ENCODE measurements at places on chromosomes 6 and 20.

DNA sequence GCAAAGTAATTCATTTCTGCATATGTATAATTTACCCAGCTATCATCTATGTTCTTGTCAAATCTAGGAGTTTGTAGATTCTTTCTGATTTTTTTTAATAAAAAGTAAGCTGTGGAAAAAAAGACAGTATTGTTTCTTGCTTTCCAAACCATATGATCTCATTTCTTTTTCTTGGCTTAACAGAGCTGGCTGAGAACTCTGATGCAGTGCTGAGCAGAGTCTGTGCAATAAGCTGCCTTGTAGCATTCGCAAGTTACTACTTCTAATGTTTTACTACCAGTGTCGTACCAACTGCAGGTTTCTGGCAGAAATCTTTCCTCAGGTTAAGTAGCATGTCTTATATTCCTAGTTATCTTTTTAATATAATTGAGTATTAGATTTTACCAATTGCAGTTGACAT is 15.6 kb downstream of the RRBP1 start:
- DNase-seq = no peak

DNA sequence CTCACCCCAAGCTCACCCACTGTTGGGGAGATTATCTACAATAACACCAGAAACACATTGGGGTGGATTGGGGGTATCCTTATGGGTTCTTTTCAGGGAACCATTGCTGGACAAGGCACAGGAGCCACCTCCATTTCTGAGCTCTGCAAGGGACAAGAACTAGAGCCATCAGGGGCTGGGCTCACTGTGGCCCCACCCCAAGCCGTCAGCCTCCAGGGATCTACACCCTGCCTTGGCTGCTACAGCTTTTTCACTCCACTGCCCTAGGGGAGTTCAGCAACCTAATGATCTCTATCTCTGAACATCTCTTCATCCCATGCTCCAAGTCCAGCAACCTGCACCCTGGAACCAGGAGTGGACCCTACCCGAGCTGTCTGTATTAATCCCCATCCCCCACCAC is 21.2 kb downstream of the MAVS start:
- no peak for DNase-seq

GRCh38 chr6:36339146-36339545 is 2.5 kb upstream of the BNIP5 start:
- no peak for DNase-seq

DNA sequence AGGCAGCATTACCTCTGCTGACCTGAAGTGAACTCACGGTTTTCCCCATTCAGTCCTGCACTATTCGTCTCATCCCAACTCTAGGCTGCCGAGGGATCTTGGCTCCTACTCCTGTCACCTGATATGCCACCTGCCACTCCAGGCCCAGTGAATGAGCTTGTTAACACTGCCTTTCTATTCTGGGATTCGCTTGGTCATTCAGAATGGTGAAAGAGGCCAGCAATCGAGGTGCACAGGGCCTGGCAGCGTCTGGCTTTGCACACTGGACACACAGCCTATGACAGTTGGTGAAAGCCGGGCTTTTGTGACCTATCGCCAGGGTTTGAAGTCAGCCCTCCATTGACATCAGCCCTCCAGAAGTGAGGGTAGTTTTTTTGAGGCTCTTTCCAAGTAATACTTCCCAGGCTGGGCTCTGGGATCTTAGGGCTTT is 59.3 kb upstream of the MYL9 start:
- DNase-seq = no peak

DNA sequence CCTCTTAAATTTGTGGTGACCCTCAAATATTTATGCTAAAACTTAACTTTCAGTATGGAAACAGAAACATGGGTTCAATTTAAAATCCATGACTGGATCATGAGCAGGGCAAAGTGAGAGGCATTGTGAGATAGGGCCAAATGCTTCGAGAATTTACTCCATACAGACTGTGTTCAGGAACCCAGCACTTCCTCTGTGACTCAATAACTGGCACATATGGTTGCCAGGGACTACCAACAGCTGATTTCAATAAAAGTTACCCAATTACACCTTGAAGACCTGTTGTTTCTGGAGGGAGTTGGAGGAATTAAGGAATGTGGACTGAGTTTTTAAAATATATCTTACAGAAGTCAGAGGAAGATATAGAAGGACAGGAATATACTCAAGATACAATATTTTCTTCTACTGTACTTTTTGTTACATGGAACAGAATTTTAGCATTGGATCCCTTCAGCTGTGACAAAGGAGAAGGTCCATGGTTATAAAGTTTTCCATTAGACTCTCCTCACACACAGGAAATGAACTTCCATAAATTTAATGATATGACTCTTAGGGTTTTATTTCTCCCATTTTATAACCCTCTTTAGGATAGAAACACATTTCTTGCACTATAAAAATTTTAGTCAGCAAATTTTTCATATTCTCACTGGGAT is 258.5 kb downstream of the KHDC1L start:
- peak; percentile 76 for DNase-seq

DNA sequence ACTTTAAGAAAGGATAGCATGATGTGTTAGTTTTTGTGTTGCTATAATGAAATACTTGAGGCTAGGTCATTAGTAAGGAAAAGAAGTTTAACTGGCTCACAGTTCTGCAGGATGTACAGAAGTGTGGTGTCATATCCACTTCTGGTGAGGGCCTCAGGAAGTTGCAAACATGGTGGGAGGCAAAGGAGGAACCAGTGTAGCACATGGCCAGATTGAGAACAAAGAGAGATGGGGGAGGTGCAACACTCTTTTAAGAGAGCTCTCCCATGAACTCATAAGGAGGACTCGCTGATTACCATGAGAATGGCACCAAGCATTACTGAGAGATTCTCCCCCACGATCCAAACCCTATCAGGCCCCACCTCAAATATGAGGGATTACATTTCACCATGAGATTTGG is 265.4 kb downstream of the RIMS1 start:
- peak; percentile 49 for DNase-seq

DNA sequence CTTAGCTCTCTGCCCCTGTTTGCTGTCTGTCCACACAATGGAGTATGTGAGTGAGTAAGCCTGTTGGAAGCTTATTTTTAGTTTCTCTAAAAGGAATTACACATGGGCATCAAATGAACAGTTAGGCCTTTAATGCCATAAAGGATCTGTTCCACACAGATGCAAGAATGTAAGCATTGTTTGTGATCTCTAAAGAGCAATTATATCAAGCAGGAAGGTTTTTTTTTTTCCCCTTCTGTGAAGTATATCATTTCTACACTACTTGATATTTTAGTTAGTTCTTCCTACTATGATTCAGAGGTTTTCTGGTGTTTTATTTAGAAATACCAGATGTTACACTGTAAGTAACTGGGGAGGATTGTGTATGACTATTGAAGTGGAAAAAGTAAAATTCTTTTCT is 627.5 kb downstream of the COL12A1 start:
- no peak for DNase-seq

- no peak for DNase-seq
Observed at GRCh38 chr6:104540743-104541142, 319.0 kb downstream of the HACE1 start.

DNA sequence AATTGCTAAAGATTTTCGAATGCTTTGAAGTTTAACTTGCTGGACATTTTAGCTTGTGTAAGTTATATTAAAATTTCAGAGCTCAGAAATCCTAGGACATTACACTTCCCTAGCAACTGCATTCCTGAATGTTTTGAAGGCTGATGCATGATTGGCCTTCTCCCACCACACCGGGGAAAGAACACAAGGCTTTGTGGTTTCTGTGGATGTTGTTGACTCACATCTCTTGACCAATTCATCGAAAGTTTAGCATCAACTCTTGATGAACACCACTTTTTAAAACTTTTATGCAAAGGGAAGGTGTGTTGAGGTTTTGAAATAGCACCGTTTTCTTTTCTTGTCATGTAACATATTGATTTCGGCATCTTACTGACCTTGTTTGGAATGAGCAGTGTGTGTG is 81.1 kb downstream of the RIMS1 start:
- DNase-seq = peak; percentile 3

DNA sequence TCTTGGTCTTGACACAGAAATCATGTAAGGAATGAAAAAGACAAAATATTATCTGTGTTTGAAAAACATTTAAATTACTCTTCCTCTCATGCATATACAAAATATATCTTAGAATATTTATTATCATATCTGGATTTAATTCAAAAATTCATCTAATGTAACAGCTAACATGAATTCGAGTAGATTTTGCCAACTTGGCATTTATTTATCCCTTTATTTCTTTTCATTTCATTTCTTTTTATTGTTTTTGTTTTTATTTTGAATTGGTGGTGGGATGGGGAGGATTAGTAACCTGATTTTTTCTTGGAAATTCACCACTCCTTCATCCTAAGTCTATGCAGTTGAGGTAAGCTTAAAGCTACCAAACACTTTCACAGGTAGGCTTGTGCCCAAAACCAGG is 508.7 kb downstream of the EPHA7 start:
- DNase-seq = no peak

DNA sequence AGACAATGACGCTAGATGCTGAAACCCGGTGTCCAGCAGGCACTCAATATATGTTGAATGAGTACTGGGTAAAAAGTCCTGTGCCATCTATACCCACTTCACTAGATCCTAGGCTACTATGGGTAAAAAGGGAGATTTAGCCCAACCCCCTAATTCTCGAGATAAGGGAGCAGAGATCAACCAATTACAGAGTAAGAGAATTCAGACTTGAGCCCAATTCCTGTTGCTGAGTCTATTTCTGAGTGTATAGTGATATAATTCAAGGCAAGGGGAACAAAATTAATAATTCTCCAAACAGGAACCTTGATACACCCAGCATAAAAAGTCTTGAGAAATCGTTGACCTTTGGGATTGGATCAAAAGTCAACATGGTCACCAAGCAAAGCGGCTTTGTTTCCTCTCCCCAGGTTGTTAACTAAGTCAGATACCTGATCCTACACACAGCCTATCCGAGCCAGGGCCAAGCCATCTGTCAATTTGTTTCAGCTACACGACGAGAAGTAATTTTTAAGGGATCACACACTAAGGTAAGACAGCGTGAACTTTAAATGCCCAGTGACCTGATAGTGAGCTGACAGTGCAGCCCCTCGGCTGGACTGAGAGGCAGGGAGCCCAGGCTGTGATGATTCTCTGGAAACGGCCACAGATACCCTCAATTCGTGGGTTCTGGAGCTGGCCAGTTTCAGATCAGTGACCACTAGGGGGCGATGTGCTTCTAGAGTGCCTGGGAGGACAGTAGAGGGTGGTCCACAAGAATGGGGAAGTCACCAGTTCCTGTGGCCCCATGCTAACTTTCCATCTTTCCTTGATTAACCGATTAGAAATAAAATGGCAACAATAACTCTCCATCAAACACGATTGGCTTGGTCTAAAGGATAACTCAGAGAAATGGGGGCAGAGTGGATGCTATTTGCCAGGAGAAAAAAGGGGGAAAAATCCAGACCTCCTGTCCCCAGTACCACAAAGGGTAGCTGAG is 46.2 kb downstream of the SLC22A23 start:
- peak; percentile 85 for DNase-seq
